Neural progenitor cell (in vitro differentiated cells): ENCODE measurements at places on chromosomes 13 and 19. TPM values are rescaled to one million over a fixed set of nuclear protein-coding genes. Genes with fewer than 3 reads are reported as not detected.

IQCN gene
- total RNA-seq = 0.11 and 1.4 TPM in 2 replicates

MAMSTR gene
- 1.2 and 1.4 TPM in 2 replicates for total RNA-seq

HSH2D gene
- not detected in 2 replicates for total RNA-seq

DIRAS1 gene
- total RNA-seq = 2.7 and 4.2 TPM in 2 replicates

PLD3 gene
- 116 and 289 TPM in 2 replicates for total RNA-seq

RNU6-9 gene
- total RNA-seq = not detected in 2 replicates

PCDH9 gene
- total RNA-seq = 0.24 and 0.40 TPM in 2 replicates

REXO1 gene
- 12.8 and 38.7 TPM in 2 replicates for total RNA-seq

PRR12 gene
- 3.2 and 9.0 TPM in 2 replicates for total RNA-seq

LRRC63 gene
- total RNA-seq = not detected in 2 replicates

WDR83 gene
- total RNA-seq = 11.0 and 15.9 TPM in 2 replicates

KANK2 gene
- total RNA-seq = 17.5 and 35.4 TPM in 2 replicates

RFPL4AL1 gene
- not detected in 2 replicates for total RNA-seq

C1QTNF9 gene
- total RNA-seq = not detected in 2 replicates

TINCR gene
- 1.8 and 3.5 TPM in 2 replicates for total RNA-seq

HSD17B14 gene
- 11.2 and 27.6 TPM in 2 replicates for total RNA-seq

CGB8 gene
- not detected in 2 replicates for total RNA-seq

CDX2 gene
- not detected in 2 replicates for total RNA-seq

ADAMTSL5 gene
- 0.12 and 0.13 TPM in 2 replicates for total RNA-seq

CAPN12 gene
- total RNA-seq = 1.0 and 4.9 TPM in 2 replicates

IZUMO2 gene
- total RNA-seq = not detected in 2 replicates

PLPP2 gene
- 2.5 TPM in 1 of 2 replicates, not detected in the other for total RNA-seq

ANGPTL8 gene
- not detected in 2 replicates for total RNA-seq

DZIP1 gene
- total RNA-seq = 47.1 and 70.4 TPM in 2 replicates

PABPC3 gene
- total RNA-seq = 0.17 TPM in 1 of 2 replicates, not detected in the other

SELENOV gene
- 0.73 and 6.2 TPM in 2 replicates for total RNA-seq

COL5A3 gene
- total RNA-seq = 0.15 TPM in 1 of 2 replicates, not detected in the other

MATK gene
- total RNA-seq = 2.4 and 2.8 TPM in 2 replicates

PSG6 gene
- total RNA-seq = not detected in 2 replicates

SPRED3 gene
- total RNA-seq = 0.99 and 4.6 TPM in 2 replicates

DLL3 gene
- total RNA-seq = 0.37 and 2.8 TPM in 2 replicates

ERICH6B gene
- total RNA-seq = not detected in 2 replicates

SYT5 gene
- 0.22 TPM in 1 of 2 replicates, not detected in the other for total RNA-seq

CCDC122 gene
- total RNA-seq = 12.0 and 24.4 TPM in 2 replicates

CRYL1 gene
- 0.37 and 3.6 TPM in 2 replicates for total RNA-seq

RBM26 gene
- 80.7 and 136 TPM in 2 replicates for total RNA-seq

LRP3 gene
- total RNA-seq = 7.5 and 40.0 TPM in 2 replicates

PRKACA gene
- total RNA-seq = 22.2 and 31.8 TPM in 2 replicates

ZNF274 gene
- 39.3 and 43.0 TPM in 2 replicates for total RNA-seq

CPB2 gene
- not detected in 2 replicates for total RNA-seq

NLRP7 gene
- total RNA-seq = 0.09 TPM in 1 of 2 replicates, not detected in the other

BEST2 gene
- not detected in 2 replicates for total RNA-seq

ACP7 gene
- total RNA-seq = 0.22 TPM in 1 of 2 replicates, not detected in the other

FGF22 gene
- 0.37 TPM in 1 of 2 replicates, not detected in the other for total RNA-seq

LGALS14 gene
- total RNA-seq = not detected in 2 replicates

TPRX1 gene
- not detected in 2 replicates for total RNA-seq

GAPDHS gene
- not detected in 2 replicates for total RNA-seq

SLC25A41 gene
- 0.46 TPM in 1 of 2 replicates, not detected in the other for total RNA-seq

DACH1 gene
- total RNA-seq = 18.6 and 27.6 TPM in 2 replicates

NOVA2 gene
- 3.9 and 6.7 TPM in 2 replicates for total RNA-seq
